D721Med (cell line): ENCODE measurements at places on chromosomes 5 and 9.

DNA sequence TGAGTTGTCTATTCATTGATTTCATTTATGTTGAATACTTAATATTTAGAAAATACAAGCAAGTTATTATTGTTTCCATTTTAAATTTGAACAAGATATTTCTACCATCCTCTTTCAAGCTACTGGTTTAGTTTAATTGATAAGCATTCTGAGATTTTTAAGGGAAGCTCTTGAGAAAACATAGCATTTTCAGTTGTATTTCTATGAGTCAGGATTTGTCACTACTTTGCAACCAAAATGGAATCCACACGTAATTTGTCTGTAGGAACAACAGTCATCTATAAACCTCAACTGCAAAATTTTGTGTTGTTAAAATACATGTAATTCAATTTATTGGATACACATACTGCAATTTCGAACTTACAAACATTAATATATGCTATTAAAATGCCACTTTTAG, 74.0 kb downstream of the PRR16 start:
- DNase-seq = no peak

DNA sequence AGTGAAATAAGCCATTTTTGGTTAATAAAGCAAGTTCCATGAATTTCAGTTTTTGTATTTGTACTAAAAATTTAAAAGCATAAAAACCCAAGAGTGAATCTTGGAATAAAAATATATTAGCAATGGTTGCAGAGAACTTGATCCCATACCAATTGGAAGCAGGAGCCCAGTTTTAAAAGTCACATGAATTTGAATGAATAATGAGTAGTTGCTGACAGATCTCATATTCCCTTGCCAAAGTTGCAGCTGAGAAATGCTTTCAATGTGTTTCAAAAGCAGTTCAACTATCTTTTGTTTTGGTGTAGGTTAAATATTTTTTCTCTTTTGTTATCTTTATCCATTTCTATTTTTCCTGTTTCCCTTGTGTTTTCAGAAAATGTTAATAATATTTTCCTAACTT, 818.6 kb downstream of the CDH18 start:
- no peak for DNase-seq

- no peak for DNase-seq
Observed at GRCh38 chr5:172178991-172179989, 8.7 kb downstream of the STK10 start.

GRCh38 chr5:53991942-53992341, 318.4 kb downstream of the ARL15 start:
- no peak for DNase-seq

GRCh38 chr5:140007311-140007710, 35.8 kb downstream of the NRG2 start:
- peak; percentile 32 for DNase-seq

- no peak for DNase-seq
Observed at GRCh38 chr9:76744336-76744735, 19.9 kb upstream of the PCA3 start.

GRCh38 chr5:90184764-90185163, 224.8 kb downstream of the CETN3 start:
- DNase-seq = no peak

DNA sequence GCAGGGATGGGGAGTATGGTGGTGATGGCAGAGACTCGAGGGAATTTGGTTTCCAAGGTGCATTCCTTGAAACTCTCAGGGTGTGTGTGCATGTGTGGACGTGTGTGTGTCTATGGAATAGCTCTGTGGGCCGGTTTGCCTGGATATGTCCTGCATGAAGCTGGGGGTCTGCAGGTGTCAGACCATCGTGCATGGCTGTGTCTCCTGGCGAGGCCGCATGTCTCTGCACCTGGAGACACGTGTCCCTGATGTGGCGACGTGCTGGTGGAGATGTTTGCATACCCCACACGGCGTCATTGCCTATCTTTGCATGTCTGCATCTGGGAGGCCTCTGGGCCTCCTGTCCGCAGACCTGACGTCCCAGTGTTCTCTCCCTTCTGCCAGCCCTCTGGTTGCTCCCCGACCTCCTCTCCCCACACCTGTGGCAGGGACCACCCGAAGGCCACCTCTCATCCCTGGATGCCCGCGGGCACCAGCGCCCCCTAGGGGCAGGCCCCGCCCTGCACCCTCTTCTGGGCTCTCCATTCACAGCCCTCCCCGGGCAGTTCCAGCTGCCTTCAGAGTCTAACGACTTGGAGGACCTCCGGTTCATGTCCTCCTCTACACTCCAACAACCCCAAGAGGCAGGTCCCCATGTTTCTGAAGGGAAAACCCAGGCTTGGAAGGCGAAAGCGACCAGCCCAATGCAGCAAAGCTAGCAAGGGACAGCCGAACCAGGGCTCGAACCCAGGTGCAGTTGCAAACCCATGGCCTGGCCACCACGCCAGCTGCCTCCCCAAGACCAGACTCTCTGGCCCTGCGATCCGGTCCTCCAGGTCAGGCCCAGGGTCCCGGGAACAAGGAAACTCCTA, 88.6 kb downstream of the LMX1B start:
- DNase-seq = peak; percentile 57

DNA sequence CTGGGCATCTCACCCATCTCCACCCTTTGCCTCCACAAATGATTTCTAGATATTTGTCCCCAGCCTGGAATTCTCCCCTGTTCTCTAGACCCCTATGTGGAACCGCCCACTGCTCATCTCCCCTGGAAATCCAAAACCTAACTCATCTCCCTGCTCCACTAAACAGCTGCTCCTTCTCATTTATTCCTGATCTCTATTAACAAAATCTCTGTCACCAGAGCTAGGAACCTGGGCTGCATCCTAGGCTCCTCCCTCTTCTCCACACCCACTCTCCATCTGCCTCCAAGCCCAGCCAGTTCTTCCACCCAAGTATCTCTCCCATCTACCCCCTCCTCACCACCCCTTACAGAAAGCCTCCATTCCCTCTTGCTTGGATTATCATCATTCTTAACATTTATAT, 24.0 kb upstream of the SYNPO start:
- DNase-seq = peak; percentile 71

GRCh38 chr5:57887851-57888621, 405.4 kb upstream of the ACTBL2 start:
- DNase-seq = peak; percentile 25

GRCh38 chr5:59709346-59709821, 184.1 kb downstream of the PDE4D start:
- no peak for DNase-seq

- no peak for DNase-seq
Observed at GRCh38 chr5:175576591-175576990, 81.3 kb upstream of the HRH2 start.

GRCh38 chr5:81553567-81554212, 159.8 kb upstream of the ACOT12 start:
- DNase-seq = no peak

DNA sequence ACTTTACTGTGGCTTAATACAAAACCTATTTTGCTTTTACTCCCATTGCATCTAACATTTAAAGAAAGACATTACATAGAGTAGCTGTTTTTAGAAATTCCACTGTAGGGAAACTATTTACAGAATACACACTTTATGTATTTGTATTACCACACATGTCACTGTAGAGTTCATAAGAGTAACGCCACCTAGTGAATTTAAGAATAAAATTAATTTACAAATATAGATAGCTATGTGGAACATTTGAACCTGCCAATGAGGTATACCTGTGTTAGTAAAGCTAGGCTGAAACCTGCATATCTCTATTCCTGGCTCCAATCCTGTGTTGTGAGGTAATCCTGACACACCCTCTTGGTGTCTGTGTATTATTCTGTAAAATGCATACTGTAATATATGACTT, 234.4 kb downstream of the MAST4 start:
- DNase-seq = no peak

DNA sequence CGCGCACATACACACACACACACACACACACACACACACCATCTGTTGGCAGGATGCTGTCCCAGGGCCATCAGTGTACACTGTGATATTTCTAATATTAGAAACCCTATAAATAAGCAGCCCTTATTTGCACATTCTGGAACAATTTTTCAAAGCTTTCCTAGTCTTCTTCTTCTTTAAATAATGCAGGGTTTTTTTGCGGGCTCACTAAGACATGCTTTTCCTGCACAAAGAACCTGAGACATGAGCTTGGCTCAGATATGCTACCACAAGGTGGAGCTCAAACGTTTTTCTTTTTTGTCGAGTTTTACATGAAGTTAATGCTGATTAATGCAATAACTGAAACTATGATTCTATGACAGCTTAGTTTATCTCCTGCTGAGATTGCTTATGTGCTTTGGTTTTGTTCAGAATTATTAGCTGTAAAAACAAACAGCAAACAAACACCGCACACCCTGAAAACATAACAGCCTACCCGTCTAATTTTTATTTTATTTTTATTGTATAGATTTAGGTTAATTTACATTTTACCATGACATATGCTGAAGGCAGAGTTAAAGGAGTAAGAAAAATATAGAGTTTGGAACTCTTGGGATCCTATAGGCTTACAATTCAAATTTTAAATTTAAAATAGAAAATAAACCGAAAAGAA, 95.8 kb downstream of the ALDH1A1 start:
- DNase-seq = no peak

GRCh38 chr9:91741522-91741921, 208.5 kb downstream of the ROR2 start:
- no peak for DNase-seq

DNA sequence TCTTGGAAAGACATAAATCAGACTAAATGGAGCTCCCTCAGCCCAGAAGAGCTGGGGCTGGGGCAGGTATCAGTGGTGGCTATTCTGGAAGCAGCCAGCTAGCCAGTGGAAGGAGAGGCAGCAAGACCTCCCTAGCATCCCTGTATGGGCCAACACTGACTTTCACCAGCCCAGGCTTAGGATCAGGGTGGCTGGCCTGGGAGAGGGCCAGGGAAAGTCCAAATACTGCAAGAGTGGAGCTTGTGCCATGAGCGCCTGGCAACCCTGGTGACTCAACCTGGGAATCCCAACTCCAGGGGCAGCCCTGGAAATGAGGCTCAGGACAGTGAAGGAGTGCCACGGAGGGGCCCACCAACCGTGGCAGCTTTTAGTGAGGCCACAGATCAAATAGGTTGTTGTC, 7.6 kb upstream of the IRF1 start:
- DNase-seq = no peak

DNA sequence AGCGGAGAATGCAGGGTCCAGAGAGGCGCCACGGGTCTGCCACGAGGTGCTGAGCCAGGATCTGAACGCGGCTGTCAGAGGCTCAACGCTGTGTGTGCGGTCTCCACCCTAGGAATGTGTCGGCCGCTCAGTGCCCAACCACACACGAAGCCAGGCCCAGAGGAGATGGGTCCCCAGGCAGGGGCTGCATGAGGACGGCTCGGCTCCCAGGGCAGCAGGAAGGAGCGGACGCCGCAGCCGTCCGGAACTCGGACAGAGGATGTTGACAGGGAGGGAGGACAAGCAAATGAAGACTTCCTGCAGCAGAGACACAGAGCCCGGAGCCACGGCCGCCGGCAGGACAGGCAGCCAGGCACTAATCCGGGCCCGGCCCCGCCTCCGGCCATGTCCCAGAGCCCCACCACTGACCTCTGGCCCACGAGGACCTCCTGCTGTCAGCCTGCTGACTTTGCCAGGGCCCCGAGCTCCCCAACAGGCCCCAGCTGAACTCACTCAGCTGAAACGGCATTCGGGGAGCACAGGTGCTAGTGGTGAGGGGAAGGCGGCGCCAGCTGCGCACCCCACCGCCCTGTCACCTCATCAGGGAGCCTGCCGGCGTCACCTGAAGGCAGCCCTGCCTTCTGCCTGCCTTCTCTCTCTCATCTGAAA, 12.7 kb downstream of the VAV2 start:
- no peak for DNase-seq

DNA sequence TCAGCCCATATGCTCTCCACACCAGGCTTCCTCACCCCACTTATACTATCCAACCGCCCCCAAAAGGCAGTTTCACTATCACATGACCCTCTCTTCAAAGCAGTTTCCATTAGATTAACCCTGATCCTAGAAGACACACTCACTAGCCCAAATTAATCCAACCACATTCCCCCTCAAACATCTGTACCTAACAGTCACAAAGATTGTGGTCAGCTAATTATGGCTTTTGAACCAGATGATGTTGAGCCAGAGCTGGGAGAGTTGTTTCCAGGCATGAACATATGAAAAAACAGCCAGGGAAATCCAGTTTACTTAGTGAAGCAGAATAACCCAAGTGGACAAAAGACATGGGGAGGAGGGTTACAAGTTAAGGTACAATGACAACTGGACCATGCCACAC, 131.2 kb downstream of the SPOCK1 start:
- no peak for DNase-seq

DNA sequence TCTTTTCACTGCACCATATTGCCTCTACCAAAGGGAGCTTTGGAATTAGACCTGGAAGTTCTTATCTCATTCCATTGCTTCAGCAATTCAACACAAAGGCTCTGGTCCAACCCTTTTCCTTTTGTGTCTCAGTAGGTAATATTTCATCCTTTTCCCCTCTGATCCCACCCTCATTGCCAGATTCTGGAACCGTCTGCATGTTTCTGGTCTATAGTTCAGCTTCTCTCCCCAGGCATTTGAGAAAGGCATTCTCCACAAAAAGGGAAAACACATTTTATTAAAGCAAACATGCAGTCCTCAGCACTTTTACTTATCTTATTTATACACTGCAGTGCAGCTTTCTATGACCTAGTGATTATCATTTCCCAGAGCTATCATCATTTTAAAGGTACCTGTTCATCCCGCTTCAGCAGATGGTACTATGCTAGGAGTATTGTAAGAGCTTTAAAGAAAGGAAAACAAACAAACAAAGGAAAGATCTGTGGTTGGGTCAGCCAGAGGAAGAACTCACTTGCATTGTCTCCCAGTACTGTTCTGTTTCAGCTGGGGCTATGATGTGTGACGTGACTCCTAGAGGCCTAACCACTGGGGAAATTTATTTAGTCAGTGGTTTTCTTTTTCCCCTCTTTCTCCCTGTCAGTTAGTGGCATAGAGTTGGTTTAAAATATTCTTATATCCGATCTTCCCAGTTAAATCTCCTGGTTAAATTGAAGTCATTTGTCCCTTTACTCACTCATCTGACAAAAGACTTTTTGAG, 269.2 kb downstream of the TMEM38B start:
- no peak for DNase-seq

DNA sequence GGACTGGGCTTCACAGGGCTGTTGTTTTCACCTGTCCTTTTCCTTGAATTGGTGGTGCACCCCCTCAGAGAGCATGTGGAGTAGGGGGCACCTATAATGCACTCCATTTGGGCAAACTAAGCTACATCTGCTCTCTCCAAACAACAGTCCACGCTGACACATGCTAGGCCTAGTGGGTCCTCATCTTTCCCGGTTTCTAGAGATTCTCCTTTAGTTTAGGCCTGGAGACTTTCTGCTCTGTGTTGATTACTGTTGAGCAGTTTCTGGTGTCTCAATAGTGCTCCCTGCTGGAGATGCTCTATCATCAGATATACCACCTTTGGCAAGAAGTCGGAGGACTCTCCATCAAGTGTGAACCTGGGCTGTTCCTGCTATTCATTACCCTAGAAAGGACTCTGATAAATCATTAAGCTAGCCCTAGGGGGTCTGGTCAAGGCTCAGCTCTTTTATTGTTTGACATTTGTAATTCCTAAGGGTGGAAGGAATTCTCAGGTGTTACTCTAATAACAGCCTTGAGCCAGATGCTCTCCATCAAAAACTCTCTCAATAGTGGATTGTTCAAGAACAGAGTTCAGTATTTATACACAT, 64.0 kb upstream of the FYB1 start:
- no peak for DNase-seq
